Left cardiac atrium (tissue), 4 donors: ENCODE measurements at places on chromosomes 5 and 9. TPM values are rescaled to one million over a fixed set of nuclear protein-coding genes. Genes with fewer than 3 reads are reported as not detected.

The STPG3 gene
- 0.59 TPM for total RNA-seq

- peak; percentile 80 for DNase-seq
These were observed 31.7 kb downstream of the PRRX2 start for GRCh38 chr9:129696944-129697655.

The CSF1R gene
- total RNA-seq = 41.6 TPM

The AGTPBP1 gene
- total RNA-seq = 42.9 TPM

GRCh38 chr5:157747766-157748700 is 4.5 kb downstream of the LSM11 start:
- DNase-seq = no peak
